ENCODE measurements at places on chromosomes 4 and X.

- no peak for DNase-seq
Observed at GRCh38 chr4:8478801-8479744, 38.5 kb downstream of the TRMT44 start.

DNA sequence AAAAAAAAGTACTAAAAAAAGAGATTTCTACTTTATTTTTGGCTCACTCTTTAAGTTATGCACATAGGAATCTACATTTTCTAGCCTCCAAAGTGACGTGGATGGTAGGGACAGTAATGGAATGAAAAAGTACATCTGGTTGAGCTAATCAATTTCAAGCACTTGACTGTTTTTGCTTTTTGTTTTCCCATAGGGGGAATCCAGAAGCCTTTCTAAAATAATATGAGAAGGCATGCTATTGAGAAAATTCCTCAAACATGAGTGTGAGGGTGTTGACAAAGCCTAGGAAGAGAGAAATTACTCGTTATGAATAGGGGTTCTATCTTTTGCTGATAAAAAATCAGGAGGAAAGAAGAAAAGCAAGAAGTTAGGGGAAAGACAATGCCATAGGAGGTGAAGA, 242.5 kb upstream of the PUDP start:
- no peak for DNase-seq

DNA sequence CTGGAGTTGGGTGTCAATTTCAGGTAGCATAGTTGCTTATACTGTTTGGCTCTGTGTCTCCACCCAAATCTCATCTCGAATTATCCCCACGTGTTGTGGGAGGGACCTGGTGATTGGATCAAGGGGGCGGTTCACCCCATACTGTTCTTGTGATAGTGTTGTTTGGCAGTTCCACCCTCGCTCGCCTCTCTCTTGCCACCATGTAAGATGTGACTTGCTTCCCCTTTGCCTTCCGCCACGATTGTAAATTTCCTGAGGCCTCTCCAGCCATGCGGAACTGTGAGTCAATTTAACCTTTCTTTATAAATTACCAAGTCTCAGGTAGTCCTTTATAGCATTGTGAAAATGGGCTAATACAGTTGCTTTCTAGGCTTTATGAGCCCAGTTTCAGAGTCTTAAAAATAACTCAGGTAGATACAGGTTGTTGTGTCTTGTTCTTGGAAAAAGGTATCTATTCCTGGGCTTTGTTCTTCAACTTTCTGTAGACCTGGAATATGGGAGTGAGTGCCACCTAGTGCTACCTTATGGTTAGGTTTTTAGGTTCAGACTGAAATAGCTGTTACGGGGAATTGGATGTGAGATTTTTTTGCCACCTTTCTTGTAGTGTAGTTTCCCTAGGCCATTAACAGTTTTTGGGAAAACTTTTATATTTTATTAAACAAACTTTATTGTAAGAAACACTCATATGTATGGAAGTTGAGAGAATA, 15.6 kb downstream of the PGK1 start:
- DNase-seq: no peak

DNA sequence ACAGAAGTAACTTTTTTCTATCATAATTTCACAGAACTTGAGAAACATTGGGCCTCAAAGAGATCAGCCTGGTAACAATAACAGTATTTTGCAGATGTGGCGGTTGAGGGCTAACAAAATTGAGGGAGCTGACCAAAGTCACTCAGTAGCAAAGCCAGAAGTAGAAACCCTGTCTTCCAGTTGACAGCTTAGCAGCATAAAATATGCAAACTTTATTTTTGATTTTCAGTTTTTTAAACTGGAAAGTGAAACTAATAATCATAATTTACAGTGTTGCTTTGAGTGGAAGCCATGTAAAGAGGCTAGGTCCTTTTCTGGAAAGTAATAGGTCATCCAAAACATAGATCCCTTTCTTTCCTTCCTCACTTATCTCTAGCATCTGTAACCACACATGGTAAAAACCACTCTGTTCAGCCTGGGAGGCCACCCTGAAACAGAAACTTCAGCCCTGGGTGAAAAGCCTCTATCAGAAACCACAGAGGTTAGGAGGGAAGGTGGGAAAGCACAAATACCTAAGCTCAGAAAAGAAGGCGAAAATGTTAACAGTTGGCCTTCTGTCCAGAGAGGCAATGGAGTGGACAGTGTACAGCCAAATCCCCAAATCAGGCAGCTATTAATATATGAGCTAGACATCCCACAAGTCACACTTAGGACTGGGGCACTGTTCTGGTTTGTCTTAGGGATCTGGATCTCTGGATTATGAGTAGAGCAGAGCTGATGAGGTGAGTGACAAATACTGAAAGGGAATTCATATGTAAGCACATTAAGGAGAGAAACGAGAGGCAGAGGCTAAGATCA, 61.1 kb upstream of the ARSJ start:
- peak; percentile 68 for DNase-seq
